ENCODE measurements at places on chromosomes 12 and 14.

DNA sequence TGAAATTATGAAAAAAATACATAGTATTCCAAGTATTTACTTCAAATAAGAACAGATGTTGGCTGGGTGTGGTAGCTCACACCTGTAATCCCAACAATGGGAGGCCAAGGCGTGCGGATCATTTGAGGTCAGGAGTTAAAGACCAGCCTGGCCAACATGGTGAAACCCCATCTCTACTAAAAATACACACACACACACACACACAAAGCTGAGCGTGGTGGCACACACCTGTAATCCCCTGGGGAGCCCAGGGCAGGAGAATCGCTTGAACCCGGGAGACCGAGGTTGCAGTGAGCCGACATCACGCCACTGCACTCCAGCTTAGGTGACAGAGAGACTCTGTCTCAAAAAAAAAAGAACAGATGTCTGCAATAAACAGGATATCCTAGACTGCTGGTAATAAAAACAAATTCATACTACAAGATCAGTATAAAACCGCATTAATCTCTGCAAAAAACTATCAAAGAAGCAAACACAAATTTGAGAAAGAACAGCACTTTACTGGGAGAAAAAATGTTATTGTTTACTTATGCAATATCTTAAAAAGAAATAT lies 23.8 kb downstream of the EEA1 start:
- peak; percentile 43 for DNase-seq

- no peak for DNase-seq
Measured at GRCh38 chr12:10511756-10512355, 6.2 kb downstream of the EIF2S3B start.

DNA sequence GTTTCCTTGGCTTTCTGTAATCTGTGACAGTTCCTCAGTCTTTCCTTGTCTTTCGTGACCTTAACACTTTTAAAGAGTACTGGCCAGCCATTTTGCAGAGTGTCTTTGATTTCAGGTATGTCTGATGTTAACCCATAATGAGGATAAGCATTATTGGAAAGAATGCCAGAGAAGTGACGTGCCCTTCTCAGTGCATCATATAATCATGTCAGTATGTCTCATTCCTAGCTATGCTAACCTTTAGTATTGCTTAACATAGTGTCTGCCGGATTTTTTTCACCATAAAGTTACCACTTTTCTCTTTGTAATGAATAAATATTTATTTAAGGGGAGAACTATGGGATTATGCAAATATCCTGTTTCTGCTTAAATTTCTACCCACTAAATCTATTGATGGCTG lies 28.5 kb downstream of the RERG start:
- no peak for DNase-seq

- DNase-seq = no peak
Measured at GRCh38 chr12:40034712-40035111, 71.2 kb downstream of the SLC2A13 start.

- no peak for DNase-seq
Measured at GRCh38 chr14:65302571-65303189, 109.8 kb upstream of the FUT8 start.

DNA sequence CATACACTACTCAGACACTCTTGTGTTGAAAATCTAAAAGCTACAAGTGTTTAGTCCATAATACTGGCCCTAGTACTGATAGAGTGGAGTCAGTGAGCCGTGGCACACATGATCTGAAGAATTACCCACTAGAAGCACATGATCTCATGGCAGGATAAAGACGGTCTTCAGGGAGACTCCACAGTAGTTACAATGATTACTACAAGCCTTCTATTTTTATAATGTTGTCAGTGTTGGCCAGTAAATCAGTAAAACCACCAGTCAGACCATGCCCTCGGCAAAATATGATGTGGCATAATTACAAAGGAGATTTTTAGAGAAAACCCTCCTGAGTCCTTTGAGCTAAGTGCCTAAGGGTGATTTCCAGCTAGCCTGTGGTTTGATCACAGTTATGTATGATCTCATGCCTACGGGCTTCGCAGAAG lies 114.9 kb downstream of the PDZRN4 start:
- no peak for DNase-seq

DNA sequence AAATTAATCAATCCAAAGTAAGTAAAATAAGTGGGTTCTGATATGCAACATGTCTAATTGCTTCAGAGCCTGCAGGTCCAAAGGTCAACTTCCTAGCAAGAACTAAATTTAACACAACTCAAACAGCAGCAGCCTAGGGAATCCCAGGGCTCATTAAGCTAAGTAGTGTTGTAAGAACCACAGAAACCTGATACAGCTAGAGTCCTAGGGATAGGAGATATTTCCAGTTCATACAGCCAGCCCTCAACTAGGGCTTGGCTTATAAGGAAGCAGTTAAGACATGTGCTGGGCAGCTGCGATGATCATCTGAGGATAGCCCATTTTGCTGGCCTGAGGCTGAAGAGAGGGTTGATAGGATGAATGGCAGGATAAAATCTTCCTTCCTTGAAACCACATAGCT lies at the start of gene OR4Q3:
OR4Q3 (plus strand) TSS at position 316 of the 400 bp plus-strand sequence.
- DNase-seq = no peak

GRCh38 chr12:85461127-85461526 lies 181.1 kb downstream of the ALX1 start:
- DNase-seq = no peak

GRCh38 chr12:116692605-116693004 lies 45.3 kb downstream of the SPRING1 start:
- no peak for DNase-seq

- DNase-seq = no peak
Measured at GRCh38 chr12:44114906-44115305, 279.0 kb downstream of the TMEM117 start.

- no peak for DNase-seq
Measured at GRCh38 chr12:53465679-53466078, 13.8 kb downstream of the PCBP2 start.

GRCh38 chr12:80802652-80803400 lies 86.1 kb downstream of the MYF5 start:
- DNase-seq = no peak

GRCh38 chr12:79661629-79662028 lies 29.1 kb downstream of the PAWR start:
- DNase-seq = no peak

DNA sequence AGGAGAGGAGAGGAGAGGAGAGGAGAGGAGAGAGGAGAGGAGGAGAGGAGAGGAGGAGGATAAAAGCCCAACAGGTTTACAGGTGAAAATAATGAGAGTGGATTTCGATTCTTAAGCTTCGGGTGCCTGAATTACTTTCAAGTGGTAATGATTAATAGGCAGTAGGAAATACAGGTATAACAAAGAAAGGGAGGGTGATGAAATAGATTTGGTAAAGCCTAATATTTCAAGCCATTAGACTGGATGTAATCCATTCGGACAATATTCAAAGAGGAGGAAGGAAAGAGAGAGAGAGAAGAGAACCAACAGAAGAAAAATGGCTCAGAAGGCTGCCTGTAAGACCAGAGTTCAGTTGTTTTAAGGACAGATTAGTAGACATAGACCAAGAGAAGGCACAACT lies 76.6 kb downstream of the RASSF9 start:
- DNase-seq = no peak

DNA sequence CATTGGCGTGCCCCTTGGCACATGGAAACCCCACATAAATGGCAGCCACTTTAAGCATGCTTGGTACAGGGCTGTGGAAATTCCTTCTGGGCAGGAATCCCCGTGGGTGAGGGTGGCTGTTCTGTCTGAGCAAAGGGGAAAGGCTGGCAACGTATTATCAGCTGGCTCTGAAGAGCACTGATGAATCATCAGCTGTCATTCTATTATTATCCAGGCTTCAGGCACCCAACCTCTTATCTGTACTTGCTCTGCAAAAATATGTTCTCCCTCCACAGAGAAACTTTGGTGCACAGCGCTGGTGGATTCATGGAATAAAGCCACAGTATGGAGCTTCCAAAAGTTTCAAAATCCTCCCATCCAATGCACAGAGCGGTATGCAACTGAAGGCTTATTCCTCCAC lies 167.1 kb downstream of the TBX5 start:
- DNase-seq = no peak

GRCh38 chr12:1553987-1554982 lies 40.1 kb downstream of the FBXL14 start:
- DNase-seq = no peak

- no peak for DNase-seq
Measured at GRCh38 chr12:111012918-111013317, 92.5 kb upstream of the MYL2 start.

GRCh38 chr12:130953771-130954543 lies at the start of gene ADGRD1:
ADGRD1 (plus strand) TSS chr12:130953907; CDS start chr12:130954466, 559 bp downstream.
- DNase-seq = no peak

GRCh38 chr14:28762303-28762954 lies 4.2 kb upstream of the FOXG1 start:
- DNase-seq = no peak

DNA sequence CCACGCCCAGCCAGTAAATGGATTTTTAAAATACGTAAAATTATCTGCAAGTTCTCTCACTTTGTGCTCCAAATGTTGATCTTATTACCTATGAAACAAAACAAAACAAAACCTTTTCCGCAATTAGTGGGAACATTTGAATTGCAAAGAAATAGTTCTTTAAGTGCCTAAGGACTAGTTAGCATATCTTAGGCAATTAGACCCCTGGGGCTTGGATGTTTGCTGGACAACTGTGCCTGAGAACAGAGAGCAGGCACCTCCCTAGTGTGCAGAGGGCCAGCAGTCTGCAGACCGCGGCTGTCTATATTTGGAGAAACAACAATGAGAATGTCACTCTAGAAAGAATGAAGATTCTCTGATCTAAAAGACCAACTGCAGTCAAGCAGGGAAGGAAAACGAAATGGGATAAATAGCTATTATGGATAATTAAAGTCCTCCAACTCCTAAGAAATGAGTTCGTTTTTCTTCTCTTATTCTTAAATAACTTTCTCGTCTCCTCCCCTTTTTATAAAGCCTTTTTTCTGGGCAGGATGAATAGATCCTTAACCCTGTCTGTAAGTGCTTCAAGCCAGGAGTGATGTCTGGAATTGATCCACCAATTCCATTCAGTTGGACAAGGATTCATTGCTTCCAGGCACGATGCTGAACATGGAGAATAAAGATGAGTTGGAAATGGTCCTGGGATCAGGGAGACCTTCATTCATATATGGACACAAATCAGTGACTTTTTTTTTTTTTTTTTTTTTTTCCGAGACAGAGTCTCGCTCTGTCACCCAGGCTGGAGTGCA lies 16.2 kb downstream of the SLC17A8 start:
- DNase-seq = no peak

DNA sequence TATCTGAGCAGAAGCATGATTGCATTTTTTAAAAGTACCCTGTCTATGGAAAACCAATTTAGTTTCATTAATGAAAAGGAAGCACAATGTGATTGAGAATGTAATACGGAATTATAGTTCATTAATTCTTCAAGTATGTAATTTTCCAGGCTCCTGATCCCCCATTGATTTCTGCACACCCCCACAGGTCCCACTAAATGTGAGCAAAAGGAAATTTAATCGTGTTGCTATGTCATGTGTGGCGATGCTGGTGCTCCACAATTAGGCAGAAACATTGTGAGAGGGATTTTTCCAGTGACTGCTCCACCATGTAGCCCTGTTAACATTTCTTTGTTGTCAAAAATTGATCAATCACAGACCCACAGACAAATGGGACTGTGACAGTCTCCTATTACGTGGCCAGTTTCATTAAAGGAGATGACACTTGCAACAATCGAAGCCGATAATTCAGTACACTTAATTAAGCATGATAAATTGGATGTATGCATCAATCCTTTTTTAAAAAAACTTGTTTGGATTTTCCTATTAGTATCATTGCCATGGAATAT lies 306.0 kb downstream of the NELL2 start:
- no peak for DNase-seq
